ENCODE measurements at places on chromosomes 11 and 22.

DNA sequence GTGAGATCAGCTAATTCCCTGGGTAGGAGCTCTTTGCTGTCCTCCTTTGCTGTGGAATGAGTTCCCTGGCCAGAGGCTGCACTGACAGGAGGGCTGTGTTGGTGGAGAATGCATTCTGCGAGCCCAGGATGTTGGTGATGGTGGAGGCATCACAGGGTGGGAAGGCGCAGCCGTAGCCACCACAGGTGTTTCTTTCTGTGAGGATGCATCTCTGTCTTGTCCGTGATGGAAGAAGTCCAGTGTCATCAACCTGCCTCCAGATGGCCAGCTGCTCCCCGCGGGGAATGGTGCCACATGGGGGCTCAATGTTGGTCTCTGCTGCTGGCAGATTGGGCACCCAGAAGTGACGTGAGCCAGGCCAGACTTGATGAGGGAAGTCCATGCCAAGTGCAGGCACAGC is 972.1 kb downstream of the TBC1D22A start:
- no peak for DNase-seq

- DNase-seq, result no peak
Observed at GRCh38 chr11:123230346-123230745, 35.3 kb upstream of the CLMP start.

DNA sequence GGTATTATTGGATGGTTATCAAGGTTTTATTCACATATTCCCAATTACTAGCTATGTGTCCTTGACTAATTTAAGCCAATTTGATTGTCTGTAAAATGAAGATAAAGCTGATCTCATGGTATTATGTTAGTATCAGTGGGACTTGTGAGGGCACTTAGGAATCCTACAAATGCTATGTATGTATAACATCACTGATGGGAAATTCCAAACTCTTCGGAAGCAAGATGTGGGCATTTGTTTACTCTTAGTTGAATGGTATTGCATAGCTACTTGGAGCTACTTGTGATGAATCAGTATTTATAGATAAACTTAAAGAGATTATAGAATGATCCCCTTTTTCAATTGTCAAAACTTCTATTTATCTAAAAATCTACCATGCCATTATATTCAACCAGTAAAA is 239.9 kb downstream of the CNTN5 start:
- DNase-seq, result no peak

- no peak for DNase-seq
Observed at GRCh38 chr11:127898422-127899365, 688.7 kb downstream of the ETS1 start.

DNA sequence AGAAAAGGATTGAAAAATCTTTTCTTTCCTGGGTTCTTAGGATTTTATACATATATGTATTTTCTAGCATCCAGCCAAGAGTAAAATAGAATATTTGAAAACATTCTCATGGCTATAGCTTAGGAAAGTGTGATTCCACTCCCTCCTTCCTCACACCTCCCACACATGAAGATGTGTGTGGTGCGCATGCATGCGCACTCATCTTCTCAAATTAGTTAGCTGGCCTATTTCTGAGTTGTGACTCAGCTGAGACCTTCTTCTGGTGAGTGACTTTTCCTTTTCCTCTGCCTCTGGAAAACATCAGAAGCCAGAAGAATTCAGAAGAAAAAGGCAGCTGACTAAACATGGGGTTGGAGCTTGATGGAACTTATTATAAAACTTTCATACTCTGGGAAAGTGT is 149.8 kb downstream of the OR4C45 start:
- DNase-seq, result no peak

GRCh38 chr22:30284172-30284571 is 5.1 kb downstream of the CASTOR1 start:
- DNase-seq, result no peak

- DNase-seq, result no peak
Observed at GRCh38 chr11:113103932-113104690, 142.9 kb downstream of the NCAM1 start.

DNA sequence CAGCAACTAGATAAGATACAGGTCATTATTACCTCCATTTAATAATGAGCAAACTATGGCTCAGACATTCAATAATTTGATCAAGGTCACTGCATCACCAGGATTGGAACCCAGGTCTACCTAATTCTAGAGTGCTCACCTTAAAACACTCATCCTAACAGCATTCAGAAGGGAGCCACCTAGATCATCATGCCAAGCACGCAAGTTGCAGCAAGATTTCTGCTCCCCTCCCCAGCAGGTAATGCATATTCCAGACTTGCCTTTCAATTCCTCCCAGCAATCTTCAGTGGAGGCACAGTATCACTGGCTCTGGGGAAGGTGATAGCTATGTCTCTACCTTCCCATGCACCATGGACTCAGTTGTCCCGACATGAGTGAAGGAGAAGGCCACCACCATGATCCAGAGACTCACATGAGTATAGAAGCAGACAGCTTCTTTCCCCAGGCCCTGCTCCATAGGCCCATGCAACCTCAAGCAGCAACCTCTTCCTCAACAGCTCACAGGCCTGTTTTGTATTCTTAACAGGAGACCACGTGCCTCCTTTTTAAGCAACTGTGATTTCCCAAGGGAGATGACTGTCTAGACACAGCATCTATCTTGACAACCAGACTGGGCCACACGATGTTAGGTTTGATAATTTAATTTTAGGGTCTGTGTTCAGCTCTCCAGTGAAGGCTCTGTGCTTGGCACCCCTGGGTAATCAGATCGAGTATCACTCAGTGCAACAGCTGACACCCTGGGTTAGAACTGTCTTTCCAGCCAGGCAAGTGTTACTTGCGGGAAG is 36.4 kb downstream of the RAB30 start:
- no peak for DNase-seq

GRCh38 chr11:17894929-17895658 is 117.8 kb downstream of the SERGEF start:
- no peak for DNase-seq

DNA sequence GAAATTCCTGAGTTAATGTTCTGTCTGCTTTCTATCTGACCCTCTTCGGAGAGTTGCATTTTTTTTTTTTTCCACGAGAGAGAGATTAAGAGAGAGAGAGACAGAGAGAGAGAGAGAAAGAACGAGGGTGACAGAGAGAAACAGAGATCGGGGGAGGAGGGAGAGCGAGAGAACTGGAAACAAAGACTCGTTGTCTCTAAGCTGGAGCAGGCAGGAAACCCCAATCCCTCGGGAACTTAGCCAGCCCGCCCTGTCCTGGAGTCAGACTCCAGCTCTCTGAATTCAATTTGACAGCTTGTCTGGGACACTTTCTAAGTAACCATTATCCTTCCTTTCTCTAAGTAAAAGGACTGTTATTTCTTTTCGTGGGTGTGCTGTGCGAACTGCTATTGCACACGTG is 76.9 kb downstream of the KCNJ1 start:
- DNase-seq, result no peak

- DNase-seq, result no peak
Observed at GRCh38 chr22:26122920-26123468, 46.3 kb upstream of the SEZ6L start.

- DNase-seq, result no peak
Observed at GRCh38 chr11:126464796-126465195, 109.3 kb downstream of the ST3GAL4 start.

DNA sequence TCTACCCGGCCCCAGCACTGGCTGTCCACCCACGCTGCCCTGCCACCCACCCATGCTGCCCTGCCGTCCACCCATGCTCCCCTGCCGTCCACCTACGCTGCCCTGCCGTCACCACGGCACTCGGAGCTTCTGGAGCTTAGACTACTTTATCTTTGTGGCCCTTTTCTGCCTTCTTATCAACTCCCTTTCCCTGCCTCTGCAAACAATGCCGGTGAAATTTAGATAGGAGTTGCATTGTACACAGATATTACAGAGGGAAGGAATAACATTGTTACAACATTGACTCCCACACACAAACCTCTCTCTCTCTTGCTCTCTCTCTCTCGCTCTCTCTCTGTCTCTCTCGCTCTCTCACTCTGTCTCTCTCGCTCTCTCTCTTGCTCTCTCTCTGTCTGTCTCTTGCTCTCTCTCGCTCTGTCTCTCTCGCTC is 33.7 kb upstream of the BRSK2 start:
- no peak for DNase-seq

- no peak for DNase-seq
Observed at GRCh38 chr22:30268331-30268730, 1.7 kb upstream of the OSM start.

DNA sequence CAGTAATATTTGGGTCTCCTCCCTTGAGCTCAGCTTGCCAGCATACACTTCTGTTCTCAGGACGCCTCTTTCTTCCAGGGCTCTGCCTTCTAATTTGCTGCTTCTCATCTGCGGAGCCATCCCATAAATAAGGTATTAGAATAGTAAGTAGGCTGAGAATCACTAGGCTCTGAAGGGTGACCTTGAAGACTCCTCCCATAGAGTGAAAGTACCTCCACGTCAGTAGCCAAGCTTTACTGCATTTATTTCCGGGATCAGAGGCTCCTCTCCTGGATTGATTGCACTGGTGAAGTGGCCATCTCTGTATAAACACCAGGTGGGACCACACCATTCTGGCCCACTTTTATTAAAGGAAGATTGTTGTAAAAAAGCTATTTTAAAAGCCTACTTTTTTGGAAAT is 315.5 kb downstream of the FAT3 start:
- DNase-seq, result no peak

DNA sequence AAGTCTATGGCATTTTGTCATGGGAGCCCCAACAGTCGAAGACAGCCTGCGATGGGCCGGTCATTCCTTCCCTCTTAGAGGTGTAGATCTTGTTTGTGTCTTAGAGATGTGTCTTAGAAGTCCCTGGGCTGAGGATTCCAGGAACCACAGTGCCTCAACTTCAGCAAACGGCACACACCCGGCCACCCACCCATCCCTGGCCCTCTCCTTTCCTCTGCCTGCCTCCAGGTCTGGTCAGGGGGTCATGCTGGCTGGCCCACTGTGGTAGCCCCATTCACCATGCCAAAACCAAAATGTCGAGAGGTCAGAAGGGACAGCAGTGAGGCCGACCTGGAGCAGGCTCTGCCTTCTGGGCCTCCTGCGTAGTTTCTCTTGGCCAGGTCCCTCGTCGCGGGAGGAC is 857.9 kb downstream of the TBC1D22A start:
- no peak for DNase-seq

GRCh38 chr11:102763440-102763839 is 17.0 kb downstream of the MMP10 start:
- no peak for DNase-seq

Data from activated T-helper 1 cell treated with anti-CD3 and anti-CD28 coated beads, Interleukin-2, amount 50 U/mL, for 16 hours (primary cell).